NCI-H1417 (cell line): ENCODE measurements at places on chromosomes 1 and 21.

- DNase-seq: peak; percentile 71
These were observed 406 bp downstream of the HTR1D start for GRCh38 chr1:23216771-23217420.

DNA sequence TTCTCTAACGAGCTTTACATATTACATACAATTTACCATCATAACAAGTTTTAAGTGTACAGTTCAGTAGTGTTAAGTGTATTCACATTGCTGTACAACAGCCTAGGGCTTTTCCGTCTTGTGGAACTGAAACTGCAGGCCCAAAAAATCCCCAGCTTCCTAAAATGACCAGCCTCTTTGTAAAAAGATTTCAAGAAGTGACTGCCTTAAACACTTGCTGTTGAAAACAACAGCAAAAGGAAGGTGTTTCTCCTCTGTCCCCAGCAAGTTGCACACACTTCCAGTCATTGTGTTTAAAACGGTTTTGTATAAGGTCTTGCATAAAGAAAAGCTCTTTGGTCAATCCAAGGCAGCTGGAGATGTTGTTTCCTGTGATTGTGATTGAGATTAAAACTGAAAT is 16.0 kb upstream of the GBP1 start:
- DNase-seq: no peak

GRCh38 chr1:84387480-84388163 is 10.7 kb upstream of the DNASE2B start:
- DNase-seq: no peak

- DNase-seq: no peak
These were observed 23.2 kb downstream of the DLGAP3 start for GRCh38 chr1:34906222-34906621.

DNA sequence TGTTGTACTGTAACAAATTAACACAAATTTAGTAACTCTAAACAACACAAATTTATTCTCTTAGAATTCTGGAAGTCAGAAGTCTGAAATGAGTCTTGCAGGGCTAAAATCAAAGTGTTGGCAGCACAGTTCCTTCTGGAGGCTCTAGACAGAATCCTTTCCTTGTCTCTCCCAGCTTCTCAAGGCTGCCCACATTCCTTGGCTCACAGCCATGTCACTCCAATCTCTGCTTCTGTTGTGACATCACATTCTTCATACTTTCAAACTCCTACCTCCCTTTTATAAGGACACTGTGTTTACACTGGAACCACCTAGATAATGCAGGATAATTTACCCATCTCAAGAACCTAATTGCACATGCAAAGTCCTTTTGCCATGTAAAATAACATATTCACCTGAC is 225.0 kb upstream of the PRMT6 start:
- no peak for DNase-seq
